Activated CD8-positive, alpha-beta T cell treated with anti-CD3 and anti-CD28 coated beads, Interleukin-2, amount 10 ng/mL, durations not matched to agents 7 days and 5 days (primary cell): ENCODE measurements at places on chromosomes 7 and 10. TPM values are rescaled to one million over a fixed set of nuclear protein-coding genes. Genes with fewer than 3 reads are reported as not detected.
A peak's percentile ranks its signal among the peaks of the same experiment; 100 is the strongest.

KEL gene
- 1.1 TPM for total RNA-seq

- DNase-seq = no peak
Observed at GRCh38 chr10:70673043-70673928, 980 bp downstream of the ADAMTS14 start.

DNA sequence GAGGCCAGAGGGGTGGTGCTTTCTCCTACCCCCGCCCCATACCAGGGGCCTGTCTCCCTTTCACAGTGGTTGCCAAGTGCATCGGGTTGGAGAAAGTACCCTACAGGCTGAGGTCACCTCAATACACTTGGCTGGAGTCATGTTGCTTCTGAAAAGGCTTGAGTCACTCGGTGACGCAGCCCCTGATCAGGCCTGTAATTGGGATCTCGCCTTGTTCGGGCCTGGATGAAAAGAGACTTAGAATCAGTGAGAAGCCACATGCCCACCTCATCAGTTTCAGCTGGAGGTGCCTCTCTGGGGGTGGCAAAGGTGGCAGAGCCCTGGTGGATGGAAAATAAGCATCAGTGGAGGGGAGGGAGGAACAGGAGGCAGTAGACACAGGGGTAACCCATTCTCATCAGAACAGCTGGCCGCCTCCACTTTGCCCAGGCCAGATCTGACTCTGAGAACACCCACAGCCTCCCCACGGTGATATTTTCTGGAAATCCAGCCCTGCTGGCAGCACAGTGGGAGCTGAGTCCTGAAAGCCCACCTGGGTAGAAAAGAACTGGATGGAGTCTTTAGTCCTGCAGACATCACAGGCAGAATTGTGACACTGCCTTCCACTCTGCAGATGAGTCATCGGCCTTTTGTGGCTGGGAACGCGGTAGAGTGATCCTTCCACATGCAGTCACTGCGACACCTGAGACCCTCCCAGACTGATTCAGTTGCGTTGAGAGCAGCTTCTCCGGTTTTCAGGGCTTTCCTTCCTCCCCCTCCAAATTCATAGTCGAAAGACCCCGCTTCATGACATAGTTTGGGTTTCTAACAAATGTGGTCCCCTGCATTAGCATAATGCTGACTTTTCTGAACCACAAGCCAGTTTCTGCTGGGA is 108.0 kb downstream of the GRK5 start:
- DNase-seq = peak; percentile 78

- no peak for DNase-seq
Observed at GRCh38 chr10:124380256-124380995, 38.3 kb downstream of the OAT start.

GRCh38 chr7:35454575-35455385 is 200.9 kb upstream of the TBX20 start:
- no peak for DNase-seq
